ENCODE measurements at places on chromosomes 4 and X.
A peak's percentile ranks its signal among the peaks of the same experiment; 100 is the strongest.

DNA sequence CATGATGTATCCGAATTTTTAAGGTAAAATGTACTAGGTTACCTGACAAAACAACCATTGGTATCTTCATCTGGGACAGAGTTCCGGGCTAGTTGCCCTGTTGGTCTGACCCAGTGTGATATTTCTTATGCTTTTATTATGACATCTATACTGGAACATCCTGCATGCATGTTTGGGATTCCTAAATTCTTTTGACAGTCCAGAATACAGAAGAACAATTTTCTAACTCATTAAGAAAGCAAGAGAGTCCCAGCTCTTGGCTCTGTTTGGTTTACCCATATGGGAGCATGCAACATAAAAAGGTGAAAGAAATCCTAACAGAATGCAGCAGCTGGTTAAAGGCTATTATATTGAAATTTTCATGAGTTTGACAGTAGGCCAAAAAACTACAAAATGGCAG is 247.7 kb upstream of the FTHL17 start:
- H3K4me3 ChIP-seq = no peak overlapping the region
- H3K27ac ChIP-seq = no peak overlapping the region
- no peaks in the 10 kb centered on the region for H3K27me3 ChIP-seq
- no peak for DNase-seq
- H3K36me3 ChIP-seq = no peaks in the 10 kb centered on the region

DNA sequence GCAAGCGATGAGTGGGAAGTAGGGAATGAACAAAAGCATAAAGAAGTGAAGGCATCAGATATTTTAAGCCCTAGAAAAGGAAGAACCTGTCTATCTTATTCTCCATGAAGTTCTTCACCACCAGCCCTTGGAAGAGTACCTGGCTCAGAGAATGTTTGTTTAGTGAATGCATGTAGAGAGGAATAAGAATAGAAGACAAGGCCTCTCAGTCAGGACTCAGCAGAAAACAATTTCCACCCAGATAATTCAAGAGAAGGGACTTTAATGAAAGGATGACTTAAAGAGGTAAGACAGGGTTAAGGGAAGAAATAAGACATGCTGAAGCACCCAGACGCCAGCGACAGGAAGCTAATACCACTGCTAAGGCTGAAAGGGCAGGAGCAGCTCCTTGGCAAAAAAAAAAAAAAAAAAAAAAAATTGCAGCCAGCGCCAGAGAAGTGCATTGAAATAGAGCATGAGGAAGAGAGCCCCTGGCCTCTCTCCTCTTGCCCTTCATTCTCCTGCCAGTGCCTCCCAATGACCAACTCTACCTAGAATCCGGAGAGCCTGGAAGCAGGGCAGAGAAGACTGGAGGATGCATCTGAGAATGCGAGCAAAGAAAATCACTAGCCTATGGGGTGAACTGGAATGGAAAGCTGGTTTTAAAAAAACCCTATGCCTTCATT is 47.2 kb upstream of the RASGEF1B start:
- H3K4me3 ChIP-seq = no peak overlapping the region
- no peak overlapping the region for H3K27ac ChIP-seq
- no peaks in the 10 kb centered on the region for H3K4me1 ChIP-seq
- DNase-seq = no peak
- no peaks in the 10 kb centered on the region for H3K36me3 ChIP-seq

- H3K27me3 ChIP-seq = no peaks in the 10 kb centered on the region
- DNase-seq = no peak
- no peaks in the 10 kb centered on the region for H3K4me1 ChIP-seq
Measured at GRCh38 chr4:68463796-68464195, 16.5 kb downstream of the TMPRSS11E start.

DNA sequence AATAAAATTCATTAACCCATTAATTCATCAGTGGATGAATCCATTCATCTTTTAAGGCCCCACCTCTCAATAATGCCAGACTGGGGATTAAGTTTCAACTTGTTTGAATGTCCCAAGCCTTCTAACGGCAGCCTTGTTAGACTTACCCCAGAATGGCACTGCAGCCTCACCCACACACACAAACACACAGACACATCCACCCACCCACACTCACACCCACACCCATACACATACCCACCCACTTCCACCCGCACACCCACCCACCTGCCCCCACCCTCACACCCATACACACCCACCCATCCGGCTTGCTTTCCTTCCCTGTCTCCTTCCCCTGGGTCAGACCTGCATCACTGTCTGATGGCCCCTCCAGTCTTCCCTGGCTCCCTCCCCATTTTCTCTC is 102.6 kb downstream of the ARHGAP10 start:
- DNase-seq = no peak
- no peaks in the 10 kb centered on the region for H3K36me3 ChIP-seq
- H3K27ac ChIP-seq = peak overlapping the region; percentile 66
- no peaks in the 10 kb centered on the region for H3K27me3 ChIP-seq
- H3K4me3 ChIP-seq = no peak overlapping the region
- peaks cover 31% of the 10 kb centered on the region for H3K4me1 ChIP-seq

DNA sequence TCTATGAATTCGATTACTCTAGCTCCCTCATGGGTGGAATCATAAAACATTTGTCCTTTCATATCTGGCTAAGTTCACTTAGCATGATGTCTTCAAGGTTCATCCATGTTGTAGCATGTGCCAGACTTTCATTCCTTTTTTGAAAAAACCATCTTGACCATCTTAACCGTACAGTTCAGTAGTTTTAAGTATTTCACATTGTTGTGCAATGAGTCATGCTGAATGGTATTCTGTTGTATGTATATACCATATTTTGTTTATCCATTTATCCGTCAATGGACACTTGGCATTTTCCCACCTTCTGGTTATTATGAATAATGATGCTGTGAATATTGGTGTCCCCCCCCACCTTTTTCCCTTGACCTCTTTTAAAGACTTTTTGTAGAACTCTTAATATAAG is 72.4 kb upstream of the TLR2 start:
- H3K4me3 ChIP-seq = no peak overlapping the region
- H3K4me1 ChIP-seq = no peaks in the 10 kb centered on the region
- H3K27me3 ChIP-seq = no peaks in the 10 kb centered on the region
- DNase-seq = no peak

DNA sequence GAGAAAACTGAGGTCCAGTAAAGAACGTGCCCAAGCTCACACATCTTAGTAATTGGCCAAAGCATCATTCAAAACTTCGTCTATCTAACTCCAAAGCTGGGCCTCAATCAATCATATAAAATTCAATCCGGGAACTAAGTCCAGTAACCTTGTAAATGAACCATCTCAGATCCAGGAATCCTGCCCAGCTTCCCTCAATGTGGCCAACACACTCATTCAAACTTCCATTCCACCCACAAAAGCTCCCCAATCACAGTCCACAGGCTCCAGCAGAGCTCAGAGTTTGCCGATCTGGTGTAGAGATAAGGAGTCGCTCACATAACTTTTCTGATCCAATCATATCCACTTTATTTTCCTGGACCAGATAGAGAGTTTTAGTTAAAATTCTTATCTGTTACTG is 144.8 kb downstream of the SPATA18 start:
- H3K27ac ChIP-seq = no peak overlapping the region
- no peak for DNase-seq
- no peaks in the 10 kb centered on the region for H3K4me1 ChIP-seq
- no peak overlapping the region for H3K4me3 ChIP-seq
- no peaks in the 10 kb centered on the region for H3K36me3 ChIP-seq

- no peak overlapping the region for H3K4me3 ChIP-seq
- H3K27me3 ChIP-seq = no peaks in the 10 kb centered on the region
- no peaks in the 10 kb centered on the region for H3K36me3 ChIP-seq
- DNase-seq = no peak
- H3K4me1 ChIP-seq = no peaks in the 10 kb centered on the region
- H3K27ac ChIP-seq = no peak overlapping the region
Measured at GRCh38 chr4:145003675-145004074, 94.3 kb downstream of the ANAPC10 start.

- peaks cover 33% of the 10 kb centered on the region for H3K4me1 ChIP-seq
- H3K27ac ChIP-seq = no peak overlapping the region
- peaks cover 8% of the 10 kb centered on the region for H3K27me3 ChIP-seq
- no peak overlapping the region for H3K4me3 ChIP-seq
- H3K36me3 ChIP-seq = no peaks in the 10 kb centered on the region
Measured at GRCh38 chrX:153648358-153649177, 1.6 kb downstream of the DUSP9 start.

GRCh38 chr4:112800001-112800400 is 163.1 kb downstream of the LARP7 start:
- no peaks in the 10 kb centered on the region for H3K36me3 ChIP-seq
- no peak for DNase-seq
- no peak overlapping the region for H3K4me3 ChIP-seq
- H3K27ac ChIP-seq = no peak overlapping the region
- no peaks in the 10 kb centered on the region for H3K27me3 ChIP-seq
- H3K4me1 ChIP-seq = no peaks in the 10 kb centered on the region

DNA sequence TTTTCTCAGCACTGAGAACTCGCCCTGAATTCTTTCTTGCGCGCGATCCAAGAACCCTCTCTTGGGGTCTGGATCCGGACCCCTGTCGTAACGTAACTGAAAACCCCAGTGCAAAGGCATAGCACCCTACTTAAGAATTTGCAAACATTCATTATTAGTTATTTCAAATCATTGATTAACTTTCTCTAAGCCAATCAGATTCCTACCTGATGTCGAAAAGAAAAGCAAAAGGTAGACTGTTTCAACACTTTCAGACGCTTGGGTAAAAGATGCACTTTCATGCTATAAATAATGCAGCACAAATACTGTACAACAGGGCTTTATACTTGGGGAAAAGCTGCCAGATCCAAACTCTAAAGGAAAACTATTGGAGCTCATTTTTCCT is 817 bp upstream of the WDR19 start:
- no peak overlapping the region for H3K27ac ChIP-seq
- H3K27me3 ChIP-seq = no peaks in the 10 kb centered on the region
- no peak for DNase-seq
- H3K4me1 ChIP-seq = peaks cover 13% of the 10 kb centered on the region
- peak overlapping the region; percentile 15 for H3K4me3 ChIP-seq

- no peak overlapping the region for H3K4me3 ChIP-seq
- H3K36me3 ChIP-seq = no peaks in the 10 kb centered on the region
- peak overlapping the region; percentile 58 for H3K27ac ChIP-seq
Measured at GRCh38 chr4:140808256-140808655, 52.1 kb upstream of the TBC1D9 start.
